ENCODE measurements at places on chromosomes 3 and 15.

GRCh38 chr15:63157891-63158431, 684 bp upstream of the RPS27L start:
- peak; percentile 87 for DNase-seq

- DNase-seq = no peak
Observed at GRCh38 chr3:193978486-193978885, 157.5 kb upstream of the HES1 start.

- DNase-seq = peak; percentile 52
Observed at GRCh38 chr3:169041677-169042171, 621.8 kb downstream of the MECOM start.

DNA sequence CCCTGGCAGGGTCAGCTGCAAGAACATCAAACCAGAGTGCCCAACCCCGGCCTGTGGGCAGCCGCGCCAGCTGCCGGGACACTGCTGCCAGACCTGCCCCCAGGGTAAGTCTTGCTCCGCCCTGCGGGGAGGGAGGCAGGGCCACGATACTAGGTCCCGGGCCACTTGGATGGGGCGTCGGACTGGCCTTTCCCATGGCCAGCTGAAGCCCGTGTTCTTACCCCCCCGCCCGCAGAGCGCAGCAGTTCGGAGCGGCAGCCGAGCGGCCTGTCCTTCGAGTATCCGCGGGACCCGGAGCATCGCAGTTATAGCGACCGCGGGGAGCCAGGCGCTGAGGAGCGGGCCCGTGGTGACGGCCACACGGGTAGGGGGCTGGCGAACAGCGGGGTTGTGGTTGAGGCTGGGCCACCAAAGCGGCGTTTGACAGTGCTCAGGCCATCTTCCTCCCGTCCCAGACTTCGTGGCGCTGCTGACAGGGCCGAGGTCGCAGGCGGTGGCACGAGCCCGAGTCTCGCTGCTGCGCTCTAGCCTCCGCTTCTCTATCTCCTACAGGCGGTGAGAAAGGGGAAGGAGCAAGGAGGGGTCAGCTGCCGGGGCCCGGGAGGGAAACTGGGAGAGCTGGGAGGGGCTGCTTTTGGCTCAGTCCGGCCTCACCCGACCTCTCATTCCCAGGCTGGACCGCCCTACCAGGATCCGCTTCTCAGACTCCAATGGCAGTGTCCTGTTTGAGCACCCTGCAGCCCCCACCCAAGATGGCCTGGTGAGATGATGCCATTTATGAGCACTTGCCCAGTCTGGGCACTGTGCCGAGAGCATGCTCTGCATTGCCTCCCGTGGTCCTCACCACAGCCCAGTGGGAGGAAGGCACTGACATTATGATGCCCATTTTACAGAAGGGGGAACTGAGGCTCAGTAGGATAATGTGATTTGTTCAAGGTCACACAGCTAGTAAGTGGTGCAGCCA, 1.7 kb downstream of the CHRD start:
- DNase-seq = no peak

DNA sequence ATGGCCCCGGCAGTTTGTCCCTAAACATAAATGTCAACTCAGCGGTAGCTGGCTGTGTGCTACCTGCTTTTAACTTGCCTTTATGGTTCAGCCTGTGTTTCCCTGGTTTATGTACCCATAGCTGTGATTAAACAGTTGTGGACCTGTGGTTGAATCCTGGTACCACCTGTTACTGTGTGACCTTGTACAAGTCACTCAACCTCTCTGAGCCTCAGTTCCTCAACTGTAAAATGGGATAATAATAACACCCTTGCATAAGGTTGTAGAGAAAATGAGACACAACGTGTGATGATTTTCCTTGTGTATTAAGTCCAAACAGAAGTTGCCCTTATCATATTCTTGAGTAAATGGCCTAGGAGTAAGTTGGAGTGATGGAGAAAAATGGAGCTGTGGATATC, 6.3 kb downstream of the GALNT15 start:
- DNase-seq = no peak

DNA sequence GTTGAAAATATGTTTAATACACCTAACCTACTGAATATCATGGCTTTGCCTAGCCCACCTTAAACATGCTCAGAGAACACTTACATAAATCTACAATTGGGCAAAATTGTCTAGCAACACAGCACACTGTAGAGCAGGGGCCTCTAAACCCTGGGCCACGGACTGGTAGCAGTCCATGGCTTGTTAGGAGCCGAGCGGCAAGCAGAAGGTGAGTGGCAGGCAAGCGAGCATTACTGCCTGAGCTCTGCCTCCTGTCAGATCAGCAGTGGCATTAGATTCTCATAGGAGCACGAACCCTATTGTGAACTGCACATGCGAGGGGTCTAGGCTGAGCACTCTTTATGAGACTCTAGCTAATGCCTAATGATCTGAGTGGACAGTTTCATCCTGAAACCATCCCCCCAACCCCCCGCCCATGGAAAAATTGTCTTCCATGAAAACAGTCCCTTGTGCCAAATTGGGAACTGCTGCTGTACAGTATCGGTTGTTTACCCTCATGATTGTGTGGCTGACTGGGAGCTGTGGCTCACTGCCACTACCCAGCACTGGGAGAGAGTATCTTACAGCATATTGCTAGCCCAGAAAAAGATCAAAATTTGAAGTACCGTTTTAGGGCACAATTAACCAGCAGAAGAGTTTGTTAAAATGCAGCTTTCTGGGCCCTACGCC, 26.1 kb downstream of the CMSS1 start:
- no peak for DNase-seq

- DNase-seq = no peak
Observed at GRCh38 chr15:76161153-76162035, 101.6 kb downstream of the TMEM266 start.

DNA sequence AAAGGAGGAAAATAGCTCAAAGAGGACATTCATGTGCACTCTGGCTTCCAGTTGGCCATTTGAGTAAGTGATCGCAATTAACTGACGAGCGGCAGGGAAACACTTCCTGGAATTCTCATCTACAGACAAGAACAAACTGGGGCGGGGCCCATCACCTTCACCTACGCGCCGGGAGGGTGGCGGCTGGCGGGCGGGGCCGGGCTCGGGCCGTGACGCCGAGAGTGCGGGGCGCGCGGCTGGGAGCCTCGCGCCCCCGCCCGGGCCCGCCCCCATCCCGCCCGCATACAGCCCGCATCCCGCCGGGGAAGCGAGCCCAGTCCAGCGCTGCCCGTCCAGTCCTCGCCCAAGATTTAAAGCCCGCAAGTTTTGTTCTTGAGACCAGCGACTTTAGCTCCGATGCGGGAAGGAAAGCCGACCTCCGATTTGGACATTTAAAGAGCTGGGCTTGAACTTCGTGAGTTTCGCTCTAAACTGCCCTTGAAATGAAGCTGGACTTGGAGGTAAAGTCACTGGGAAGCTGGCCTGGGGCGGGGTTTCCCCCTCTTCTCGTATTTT, at the start of gene B3GNT5:
TSS of gene B3GNT5 (plus strand) at position 281 of the 555 bp plus-strand sequence. CDS start 16,546 bp downstream, outside the sequence.
- DNase-seq = no peak

DNA sequence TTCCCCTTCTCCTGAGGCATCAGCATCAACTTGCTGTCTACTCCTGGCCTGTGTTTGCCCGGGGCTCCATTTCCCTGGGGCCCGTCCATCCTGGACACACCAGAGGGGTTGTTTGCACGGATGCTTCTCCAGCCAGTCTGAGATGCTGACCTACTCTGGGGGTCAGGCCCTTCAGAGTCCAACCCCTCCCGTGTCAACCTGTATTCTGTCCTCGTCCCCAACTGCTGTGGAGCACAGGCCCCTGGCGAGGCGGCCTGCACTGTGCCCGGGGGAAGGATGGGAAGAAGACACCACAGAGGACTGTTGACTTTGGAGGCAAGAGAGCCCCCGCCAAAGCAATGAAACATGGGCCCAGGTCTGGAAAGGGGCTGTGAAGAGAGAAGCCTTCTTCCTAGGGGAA, 25.8 kb downstream of the ALS2CL start:
- DNase-seq = no peak

- DNase-seq = no peak
Observed at GRCh38 chr3:36165509-36166290, 214.6 kb upstream of the STAC start.

- no peak for DNase-seq
Observed at GRCh38 chr3:20669675-20670074, 483.7 kb upstream of the SGO1 start.

DNA sequence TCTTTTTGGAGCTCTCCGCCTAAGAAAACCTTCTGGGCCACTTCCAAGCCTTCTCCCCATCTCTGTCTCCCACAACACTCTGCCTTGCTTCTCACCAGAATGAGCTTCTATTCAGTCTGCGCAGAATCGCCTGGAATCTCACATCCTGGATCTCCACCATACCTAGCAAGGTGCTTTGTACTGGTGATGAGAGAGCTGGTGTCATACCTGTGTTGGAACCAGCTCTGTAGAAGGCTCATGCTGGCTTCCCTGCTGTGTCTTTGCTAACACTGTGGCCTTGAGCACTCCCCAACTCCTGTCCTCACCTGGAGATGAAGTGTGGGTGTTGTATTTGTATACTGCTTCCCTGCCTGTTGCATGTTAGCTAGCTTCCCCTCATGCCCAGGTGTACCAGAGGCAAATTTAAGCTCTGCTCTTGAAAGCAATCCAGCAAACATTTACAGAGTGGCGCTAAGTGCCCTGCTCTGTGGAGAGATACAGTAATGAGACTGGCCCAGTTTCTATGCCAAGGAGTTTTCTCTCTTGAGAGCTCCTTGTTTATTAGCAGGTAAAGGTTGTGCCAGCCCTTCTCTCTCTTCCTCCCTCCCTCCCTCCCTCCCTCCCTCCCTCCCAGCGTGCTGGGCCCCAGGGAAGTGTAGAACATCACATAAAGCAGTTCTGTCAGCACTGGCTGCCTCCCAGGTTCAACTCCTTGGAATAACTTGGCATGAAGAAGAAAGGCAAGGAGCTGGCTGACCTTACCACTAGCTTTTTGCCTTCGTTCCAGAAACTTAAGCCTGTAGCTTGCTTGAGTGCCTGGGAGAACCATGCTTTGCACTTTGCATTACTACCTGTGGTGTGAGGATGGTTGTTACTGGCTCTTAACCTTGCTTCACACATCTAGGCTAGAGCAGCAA, 54.9 kb downstream of the TRIM71 start:
- DNase-seq = peak; percentile 2

GRCh38 chr15:63912061-63912615, 78.4 kb upstream of the HERC1 start:
- no peak for DNase-seq

- DNase-seq = no peak
Observed at GRCh38 chr15:81780966-81781365, 264.9 kb downstream of the MEX3B start.

- no peak for DNase-seq
Observed at GRCh38 chr15:83595191-83595590, 58.7 kb upstream of the ADAMTSL3 start.

- DNase-seq = no peak
Observed at GRCh38 chr3:45612918-45613602, 18.5 kb downstream of the LIMD1 start.

DNA sequence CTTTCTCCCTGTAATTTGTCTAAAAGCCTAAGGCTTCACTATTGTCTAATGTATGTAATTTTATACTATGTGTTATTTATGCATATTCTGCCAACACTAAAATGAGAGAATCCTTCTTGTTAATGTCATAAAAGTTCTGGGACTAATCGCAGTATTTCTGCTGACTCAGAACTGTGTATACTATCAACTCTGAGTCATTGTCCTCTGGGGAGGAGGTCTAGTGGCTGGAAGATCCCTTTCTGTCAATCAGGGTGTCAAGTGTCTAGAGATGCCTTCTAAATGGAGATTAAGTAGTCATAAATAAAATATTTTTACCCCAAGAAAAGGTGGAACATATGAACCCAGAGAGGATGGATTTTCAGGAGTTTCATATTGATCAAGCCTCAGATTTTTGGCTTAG, 473.4 kb downstream of the AGBL1 start:
- no peak for DNase-seq

- no peak for DNase-seq
Observed at GRCh38 chr15:62877276-62877857, 165.2 kb upstream of the TPM1 start.
